ENCODE measurements at places on chromosomes 5 and 9.
A peak's percentile ranks its signal among the peaks of the same experiment; 100 is the strongest.

- no peak for DNase-seq
Observed at GRCh38 chr5:92567831-92568450, 1013.1 kb downstream of the NR2F1-AS1 start.

DNA sequence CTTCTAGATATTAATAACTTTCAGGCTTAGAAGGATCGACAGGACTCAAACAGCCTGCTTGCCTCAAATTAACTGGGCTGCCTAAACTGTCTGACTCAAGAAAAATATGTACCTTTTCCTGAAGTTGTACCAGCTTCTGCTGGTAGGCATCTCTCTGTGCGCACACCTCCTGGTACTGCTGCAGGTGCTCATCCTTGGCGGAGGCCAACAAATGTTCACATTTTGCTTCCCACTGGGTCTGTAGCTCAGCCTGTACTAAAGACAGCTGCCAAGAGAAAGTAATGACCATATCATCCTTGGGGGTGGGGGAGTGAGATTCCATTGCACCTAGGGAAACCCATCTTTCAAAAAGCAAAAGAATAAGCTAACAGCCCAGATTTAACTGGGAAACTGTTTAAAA is 22.5 kb downstream of the SLC31A2 start:
- no peak for DNase-seq

- no peak for DNase-seq
Observed at GRCh38 chr5:124438026-124438902, 308.2 kb downstream of the ZNF608 start.

- DNase-seq: peak; percentile 18
Observed at GRCh38 chr5:16784843-16785791, 151.0 kb downstream of the MYO10 start.

- DNase-seq: no peak
Observed at GRCh38 chr9:126411225-126411947, 84.8 kb downstream of the MVB12B start.

DNA sequence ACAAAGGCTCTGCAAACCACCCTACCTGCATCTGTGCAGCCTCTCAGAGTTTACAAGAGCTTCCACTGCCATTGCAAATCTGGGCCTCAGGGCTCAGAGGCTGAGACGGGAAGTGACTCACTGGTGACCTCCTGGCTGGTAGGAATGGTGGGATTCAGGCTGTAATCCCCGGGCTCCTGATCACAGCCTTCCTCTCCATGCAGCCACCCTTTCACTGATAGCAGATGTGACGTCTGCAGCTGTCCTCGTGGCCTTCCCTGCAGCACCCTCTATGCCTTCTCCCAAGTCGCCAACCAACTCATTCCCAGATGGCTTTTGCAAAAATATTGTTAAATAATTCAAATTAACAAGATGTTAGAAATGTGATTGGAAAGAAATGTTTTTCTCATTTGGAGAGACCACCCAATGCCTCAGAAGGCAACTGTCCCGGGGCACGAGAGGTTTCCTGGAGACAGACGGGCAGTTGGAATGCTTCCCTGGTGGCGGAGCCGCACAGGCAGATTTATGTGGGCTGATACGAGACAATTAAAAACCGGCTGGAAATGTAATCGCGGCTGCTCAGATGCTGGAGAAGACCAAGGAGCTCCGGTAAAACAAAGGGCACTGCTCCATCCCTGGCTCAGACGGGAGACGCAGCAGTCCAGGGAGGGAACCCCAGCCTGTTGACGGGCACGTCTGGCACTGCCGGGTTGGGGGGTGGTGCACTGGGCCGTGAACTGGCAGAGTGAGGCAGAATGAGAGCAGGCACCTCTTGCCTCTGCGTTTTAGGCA is 34.4 kb upstream of the SLC25A51 start:
- no peak for DNase-seq

GRCh38 chr5:139562847-139563246 is 1.7 kb downstream of the UBE2D2 start:
- no peak for DNase-seq

DNA sequence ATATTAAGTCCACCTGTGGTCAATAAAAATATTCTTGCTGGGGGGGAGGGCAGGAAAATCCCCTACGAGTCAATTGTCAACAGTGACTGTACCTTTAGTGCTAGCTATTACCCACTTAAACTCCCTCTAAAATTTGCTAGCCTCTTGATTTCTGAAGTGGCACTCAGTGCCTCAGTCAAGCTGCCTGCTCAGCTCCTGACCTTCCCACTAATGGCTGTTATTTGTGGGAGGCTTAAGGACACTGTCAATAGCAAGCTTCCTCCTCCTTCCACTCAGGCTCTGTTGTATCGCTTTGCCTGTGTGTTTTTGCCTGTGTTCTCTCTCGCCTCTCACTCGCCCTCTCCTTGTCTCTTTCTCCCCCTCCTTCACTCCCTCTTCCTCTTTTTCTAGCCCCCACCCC is 140.8 kb downstream of the BNC2 start:
- no peak for DNase-seq

DNA sequence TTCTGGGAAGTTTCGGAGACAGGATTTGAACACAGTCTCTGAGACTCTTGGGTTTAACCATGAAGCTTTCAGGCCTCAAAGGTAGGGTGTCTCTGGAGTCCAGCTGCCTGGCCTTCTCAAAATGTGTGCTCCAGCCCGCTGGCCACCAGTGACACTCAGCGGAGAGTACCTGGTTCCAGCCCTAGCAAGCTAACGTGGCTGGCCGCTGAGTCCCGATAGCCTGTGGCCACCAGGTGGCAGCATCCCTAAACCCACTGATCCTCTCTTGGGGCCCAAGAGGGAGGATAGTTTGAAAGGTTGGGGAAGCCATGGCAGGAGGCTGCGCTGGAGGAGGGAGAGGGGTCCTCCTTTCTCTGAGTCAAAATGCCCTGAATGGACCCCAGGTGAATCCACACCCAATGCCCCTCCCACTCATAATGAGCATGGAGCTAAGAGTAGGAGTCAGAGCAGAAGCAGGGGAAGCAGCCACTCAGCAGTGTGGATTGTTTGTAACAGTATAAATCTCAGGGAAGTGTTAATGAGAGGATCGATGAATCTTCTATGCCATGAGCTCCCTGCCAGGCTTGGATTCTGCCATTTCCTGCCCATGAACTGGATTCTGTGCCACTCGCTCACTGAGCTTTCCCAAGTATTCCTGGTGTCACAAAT is 5.4 kb upstream of the TIFAB start:
- peak; percentile 39 for DNase-seq

- no peak for DNase-seq
Observed at GRCh38 chr9:33687779-33688178, 107.6 kb upstream of the PRSS3 start.
